ENCODE measurements at places on chromosomes 12 and 14. TPM values are rescaled to one million over a fixed set of nuclear protein-coding genes. Genes with fewer than 3 reads are reported as not detected.

Gene KRT78
- 1.9 TPM for total RNA-seq

Gene OR11H6
- total RNA-seq, result not detected

Gene POTEM
- total RNA-seq, result not detected

Gene TRPV4
- total RNA-seq, result not detected

Gene PLEKHG3
- 6.2 TPM for total RNA-seq

Gene SOCS2
- total RNA-seq, result 71.4 TPM

Gene CCER1
- not detected for total RNA-seq

Gene CLEC2A
- not detected for total RNA-seq

Gene NKX2-1
- total RNA-seq, result 0.31 TPM

Gene PPFIA2
- 237 TPM for total RNA-seq

Gene DENND5B
- 57.1 TPM for total RNA-seq
